Right ventricle myocardium superior (tissue), 1 donor: ENCODE measurements at places on chromosomes 13 and 19.
A peak's percentile ranks its signal among the peaks of the same experiment; 100 is the strongest.

- DNase-seq: no peak
Measured at GRCh38 chr13:23146006-23146405, 34.8 kb upstream of the SGCG start.

DNA sequence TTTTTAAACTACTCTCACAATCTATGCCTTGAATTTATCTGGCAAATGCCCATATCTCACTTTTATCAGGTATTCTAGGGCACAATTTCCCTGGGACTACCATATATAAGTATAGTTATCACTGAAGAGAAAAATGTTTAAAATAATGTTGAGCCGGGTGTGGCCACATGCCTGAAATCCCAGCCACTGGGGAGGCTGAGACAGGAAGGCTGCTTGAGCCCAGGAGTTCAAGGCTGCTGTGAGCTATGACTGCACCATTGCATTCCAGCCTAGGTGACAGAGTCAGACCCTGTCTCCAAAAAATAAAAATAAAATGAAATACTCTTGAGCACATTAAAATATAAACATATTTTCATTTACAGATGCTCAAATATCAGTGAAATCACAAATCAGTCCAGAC is 4.1 kb downstream of the KATNAL1 start:
- no peak for DNase-seq

DNA sequence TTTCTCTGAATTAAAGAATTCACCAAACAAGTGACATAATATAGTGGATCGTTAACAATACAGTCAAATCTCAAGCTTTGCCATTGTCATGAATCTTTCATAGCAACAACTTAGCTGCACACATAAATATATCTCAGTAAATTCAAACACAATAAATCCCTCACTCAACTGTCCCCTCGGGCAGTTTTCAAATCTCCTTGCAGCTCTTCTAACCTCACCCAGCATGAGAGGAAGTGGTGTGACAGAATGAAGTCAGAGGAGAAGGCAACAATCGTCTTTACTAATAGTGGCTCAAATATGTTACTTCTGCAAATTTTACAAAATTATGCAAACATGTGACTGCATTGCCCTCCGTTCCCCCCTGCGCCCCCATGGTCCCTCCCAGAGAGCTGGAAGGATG is 148.2 kb downstream of the RAP2A start:
- DNase-seq: no peak

- no peak for DNase-seq
Measured at GRCh38 chr19:21883516-21883915, 47.5 kb upstream of the ZNF43 start.

DNA sequence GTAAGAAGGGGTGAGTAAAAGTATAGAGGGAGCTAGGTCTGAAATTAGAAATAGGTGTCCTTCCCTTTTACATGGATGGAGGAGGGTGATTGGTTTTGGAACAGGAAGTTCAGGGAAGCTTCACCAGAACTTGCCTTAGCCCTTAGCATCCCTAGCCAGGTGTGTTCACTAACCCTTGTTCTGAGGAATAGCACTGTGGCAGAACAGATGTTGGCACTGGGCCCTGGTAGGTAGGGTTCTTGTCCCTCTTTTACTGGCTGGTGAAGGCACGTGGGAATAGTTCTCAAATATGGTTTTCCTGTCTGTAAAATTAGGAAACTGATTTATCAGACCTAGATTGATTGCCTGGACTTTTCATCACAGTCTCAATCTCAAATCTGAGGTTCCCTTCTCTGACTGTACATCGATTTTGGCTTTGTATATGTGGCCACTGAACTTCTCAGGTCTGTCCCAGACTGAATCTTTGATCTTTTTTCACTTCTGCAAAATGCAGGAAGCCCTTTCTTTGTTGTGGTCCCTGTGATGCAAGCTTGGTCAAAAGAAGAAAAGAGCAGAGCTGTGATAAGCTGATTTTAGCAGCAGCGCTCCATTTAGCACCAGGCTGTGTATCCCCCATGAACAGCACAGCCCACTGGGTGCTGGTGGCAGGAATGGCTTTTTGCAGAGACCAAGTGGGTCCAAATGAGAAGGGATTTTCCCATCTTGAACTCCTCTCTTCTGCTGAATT is 86.2 kb upstream of the HTR2A start:
- no peak for DNase-seq

DNA sequence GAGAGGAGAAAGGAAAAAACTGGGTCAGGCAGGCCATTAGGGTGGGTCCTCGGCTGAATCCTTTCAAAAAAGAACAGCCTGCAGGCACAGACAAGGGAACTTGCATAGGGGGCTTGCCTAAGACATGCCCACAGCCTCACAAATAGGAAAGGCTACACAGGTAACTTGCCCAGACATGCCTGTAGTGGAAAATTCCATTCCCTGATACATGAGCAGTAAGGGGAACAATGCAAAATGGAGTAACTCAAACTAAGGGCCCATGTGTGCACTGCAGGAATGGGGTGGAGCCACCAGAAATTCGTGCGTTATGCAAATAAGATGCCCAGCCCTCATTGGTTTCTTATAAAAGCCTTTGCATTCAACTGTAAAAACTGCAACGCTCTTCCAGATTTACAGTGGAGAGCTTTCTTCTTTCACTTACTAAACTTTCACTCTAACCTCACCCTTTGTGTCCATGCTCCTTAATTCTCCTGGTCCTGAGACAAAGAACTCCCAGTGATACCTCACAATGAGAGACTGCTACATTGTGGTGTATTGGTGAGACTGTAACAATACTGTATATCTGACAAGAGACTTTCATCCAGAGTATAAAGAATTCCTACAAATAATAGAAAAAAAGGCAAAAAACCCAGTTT is 59.5 kb upstream of the SLITRK1 start:
- no peak for DNase-seq

GRCh38 chr19:447064-447426 is 13.8 kb downstream of the SHC2 start:
- DNase-seq: peak; percentile 28

- no peak for DNase-seq
Measured at GRCh38 chr13:28890712-28891111, 70.6 kb downstream of the MTUS2 start.

GRCh38 chr19:34317311-34317927 is 47.6 kb upstream of the GPI start:
- no peak for DNase-seq

DNA sequence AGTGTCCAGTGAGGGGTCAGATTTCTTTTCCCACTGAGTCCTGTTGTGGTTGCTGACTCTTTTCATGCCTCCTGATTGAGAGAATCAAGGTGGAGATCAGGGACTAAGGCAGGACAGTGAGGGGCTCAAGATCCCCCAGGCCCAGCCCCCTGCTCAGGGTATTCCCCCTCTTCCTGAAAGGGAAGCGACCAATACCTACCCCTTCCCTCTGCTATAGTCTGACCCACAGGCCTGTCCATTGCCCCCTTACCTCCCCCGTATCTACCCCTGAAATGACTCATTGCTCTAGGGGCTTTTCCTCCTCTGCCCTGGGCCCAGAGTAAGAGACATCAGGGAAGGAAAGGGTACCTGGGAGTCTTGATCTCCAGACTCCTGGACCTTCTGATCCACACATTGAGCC is 1320.5 kb downstream of the UQCRFS1 start:
- no peak for DNase-seq

DNA sequence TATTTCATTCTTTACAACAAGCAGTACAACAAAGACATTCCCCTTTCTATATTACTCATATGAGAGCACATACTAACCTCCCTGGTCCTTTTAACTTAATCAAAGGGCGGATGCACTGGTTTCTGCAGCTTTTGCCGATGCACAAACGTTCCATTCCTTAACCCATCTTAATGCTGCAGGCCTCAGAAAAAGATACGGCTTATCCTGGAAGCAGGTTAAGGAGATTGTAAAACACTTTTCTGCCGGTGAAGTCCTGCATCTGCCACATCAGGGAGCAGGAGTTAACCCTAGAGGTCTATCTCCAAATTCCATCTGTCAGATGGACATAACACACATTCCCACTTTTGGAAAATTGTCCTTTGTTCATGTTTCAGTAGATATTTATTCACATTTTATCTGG is 11.5 kb upstream of the ZNF814 start:
- no peak for DNase-seq

- peak; percentile 62 for DNase-seq
Measured at GRCh38 chr13:35923347-35923746, 207.8 kb downstream of the DCLK1 start.

DNA sequence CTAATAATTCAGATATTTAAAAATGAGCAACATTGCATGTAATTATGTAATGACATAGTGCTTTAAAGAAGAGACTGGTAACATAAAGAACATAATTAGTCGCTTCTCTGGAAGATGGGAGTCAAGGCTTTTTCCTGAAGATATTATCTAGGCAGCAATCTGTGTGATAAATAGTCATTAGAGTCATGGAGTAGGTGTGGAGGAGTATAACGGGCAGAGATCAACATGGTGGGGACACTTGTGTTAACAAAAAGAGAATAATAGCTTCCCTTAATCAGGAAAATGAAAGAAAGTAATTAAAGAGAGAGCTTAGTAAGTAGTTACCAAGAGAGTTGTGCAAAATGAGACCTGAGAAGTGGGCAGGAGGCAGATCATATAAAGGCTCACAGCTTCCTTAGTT is 1417.1 kb upstream of the ATXN8OS start:
- no peak for DNase-seq

DNA sequence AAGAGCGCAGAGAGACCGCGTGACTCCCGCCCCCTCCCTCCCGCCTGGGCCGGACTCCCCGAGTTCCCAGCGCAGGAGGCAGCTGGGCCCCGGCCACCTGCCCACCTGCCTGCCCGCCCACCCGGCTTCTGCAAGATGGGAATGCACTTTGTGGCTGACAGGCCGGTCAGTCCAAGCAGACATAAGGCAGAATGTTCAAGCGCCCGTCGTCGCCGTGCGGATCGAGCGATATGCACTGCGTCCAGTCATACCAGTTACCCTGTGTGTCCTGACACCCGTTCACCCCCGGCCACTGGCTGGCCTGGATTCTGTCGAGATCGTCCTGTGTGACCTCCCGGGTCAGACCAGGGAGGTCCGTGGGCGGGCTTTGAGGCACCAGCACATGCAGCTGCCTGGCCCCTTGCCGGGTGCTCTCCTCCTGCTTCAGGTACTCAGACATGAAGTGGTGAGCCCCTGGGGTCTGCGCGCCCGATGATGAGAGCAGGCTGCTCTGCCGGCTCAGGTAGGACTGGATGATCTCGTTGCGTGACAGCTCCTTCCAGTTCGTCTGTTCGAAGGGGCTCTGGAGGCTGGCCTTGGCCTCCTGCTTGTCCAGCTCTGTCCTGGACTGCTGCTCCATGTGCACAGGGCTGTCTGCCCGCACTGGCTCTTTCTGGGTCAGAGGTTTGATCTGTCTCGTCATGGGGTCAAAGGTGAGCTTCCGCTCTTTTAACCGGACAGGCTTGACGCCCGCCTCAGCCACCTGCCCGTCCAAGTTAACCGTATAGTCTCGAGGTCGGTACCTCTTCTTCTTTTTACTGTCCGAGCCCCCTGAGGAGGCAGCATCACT is 3.9 kb upstream of the SLC35E1 start:
- no peak for DNase-seq

GRCh38 chr13:95955255-95955654 is 97.9 kb downstream of the UGGT2 start:
- no peak for DNase-seq

DNA sequence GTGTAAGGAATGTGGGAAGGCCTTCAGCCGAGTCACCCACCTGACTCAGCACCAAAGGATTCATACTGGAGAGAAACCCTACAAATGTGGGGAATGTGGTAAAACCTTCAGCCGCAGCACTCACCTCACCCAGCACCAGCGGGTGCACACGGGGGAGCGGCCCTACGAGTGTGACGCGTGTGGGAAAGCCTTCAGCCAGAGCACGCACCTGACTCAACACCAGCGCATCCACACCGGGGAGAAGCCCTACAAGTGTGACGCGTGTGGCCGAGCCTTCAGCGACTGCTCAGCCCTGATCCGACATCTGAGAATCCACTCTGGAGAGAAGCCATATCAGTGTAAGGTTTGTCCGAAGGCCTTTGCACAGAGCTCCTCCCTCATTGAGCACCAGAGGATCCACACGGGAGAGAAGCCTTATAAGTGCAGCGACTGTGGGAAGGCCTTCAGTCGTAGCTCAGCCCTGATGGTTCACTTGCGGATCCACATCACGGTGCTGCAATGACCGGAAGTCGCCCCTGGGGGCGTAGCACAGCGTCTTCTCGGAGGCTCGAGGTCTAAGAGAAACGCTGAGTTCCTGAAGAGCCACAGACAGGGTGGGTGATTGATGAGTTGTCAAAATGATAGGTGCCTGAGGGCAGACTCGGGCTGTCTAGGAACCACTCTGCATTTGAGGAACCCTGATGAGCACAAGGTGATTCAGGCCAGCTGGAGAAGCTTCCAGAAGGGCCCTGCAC is 12.2 kb downstream of the ZSCAN22 start:
- DNase-seq: no peak

- DNase-seq: no peak
Measured at GRCh38 chr13:98097749-98098148, 45.1 kb upstream of the FARP1 start.

DNA sequence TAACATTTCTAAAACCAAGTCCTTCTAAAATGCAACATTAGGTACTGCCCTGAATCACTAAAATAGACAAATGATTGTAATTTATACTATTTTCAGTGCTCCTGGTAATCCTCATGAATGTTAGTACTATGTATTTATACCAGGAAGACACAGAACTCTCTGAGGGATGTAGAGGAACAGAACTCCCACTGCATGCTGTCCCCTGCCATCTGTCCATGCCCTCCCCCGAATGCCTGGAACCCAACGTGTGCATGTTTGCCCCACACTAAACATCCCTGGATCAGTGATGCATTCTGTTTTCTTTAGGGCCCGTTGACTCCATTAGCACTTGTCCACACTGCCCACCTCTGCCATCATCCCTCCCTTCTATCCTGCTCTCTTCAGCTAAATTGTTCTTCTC is 26.5 kb downstream of the ENOX1 start:
- DNase-seq: no peak

GRCh38 chr13:75908141-75908540 is 272.0 kb downstream of the LMO7 start:
- DNase-seq: peak; percentile 53

GRCh38 chr13:46071590-46072249 is 19.2 kb upstream of the ZC3H13 start:
- DNase-seq: no peak

DNA sequence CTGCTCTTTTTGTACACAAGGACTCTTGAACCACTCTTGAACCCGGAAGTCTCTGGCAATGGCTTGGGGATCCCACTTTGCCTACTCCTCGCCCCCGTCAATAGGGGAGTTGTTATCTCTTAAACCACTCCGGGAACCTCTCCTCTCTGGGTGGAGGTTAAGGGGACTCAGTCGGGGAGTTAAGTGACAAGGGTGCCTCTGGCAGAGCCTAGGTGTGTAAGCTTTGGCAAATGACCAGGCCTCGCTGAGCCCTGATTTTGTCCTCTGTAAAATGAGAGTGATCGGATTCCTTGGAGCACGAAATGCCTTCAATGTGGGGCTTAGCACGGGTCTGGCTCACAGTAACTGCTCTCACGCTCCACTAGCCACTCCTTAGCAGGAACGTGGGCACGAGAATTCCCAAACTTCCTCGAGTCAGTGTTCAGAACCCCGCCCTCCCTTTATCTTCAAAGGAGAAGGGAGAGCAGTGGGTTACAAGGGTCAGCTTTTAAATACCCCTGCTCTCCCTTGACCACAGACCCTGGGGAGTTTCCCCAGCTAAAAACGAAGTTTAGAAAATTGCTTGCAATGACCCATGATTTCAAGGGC is 193.3 kb downstream of the KATNAL1 start:
- no peak for DNase-seq
